ENCODE measurements at places on chromosomes 2 and 18.

DNA sequence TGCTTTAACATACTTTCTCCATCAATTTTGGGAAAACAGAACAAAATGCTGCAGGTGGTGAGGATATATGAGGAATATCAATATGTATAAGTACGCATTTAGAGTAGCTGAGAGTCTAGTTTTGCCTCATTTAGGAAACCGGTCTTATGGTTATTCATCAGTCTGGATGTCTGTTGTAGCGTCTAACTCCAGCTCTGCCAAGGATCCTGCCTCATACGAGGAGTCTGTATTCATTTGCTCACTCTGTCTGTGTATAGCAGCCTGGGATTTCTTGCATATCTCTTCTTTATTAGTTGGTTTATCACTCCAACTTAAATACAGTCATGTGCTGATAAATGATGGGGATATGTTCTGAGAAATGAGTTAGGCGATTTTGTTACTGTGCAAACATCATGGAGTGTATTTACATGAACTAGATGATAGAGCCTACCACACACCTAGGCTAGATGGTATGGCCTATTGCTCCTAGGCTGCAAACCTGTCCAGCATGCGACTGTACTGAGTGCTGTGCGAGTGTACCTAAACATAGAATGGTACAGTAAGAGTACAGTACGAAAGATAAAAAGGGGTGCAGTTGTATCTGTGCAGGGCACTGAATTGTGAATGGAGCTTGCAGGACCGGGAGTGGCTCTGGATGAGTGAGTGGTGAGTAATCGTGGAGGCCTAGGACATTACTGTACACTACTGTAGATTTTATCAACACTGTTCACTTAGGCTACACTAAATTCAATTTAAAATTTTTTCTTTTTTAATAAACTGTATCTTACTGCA, 148.1 kb downstream of the ZNF407 start:
- peak; percentile 44 for DNase-seq

DNA sequence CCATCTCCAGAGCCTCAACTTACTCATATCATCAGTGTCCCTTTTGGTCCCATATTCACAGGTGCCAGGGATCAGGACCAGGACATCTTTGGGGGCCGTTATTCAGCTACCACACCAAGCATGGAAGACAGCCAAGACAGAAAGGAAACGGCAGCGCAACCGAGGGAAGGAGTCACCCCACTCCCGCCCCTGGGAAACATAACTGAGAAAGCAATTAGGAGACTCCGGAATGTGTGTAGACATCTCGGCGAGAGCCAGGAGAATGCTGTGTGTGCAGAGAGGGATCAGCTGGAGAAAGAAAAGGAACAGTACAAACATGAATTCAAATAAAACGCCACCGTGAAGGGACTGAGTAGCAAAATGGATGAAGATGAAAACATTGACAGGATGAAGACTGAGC, 13.4 kb upstream of the BOK start:
- no peak for DNase-seq

GRCh38 chr2:151756820-151757219, 22.5 kb upstream of the NEB start:
- DNase-seq = no peak

DNA sequence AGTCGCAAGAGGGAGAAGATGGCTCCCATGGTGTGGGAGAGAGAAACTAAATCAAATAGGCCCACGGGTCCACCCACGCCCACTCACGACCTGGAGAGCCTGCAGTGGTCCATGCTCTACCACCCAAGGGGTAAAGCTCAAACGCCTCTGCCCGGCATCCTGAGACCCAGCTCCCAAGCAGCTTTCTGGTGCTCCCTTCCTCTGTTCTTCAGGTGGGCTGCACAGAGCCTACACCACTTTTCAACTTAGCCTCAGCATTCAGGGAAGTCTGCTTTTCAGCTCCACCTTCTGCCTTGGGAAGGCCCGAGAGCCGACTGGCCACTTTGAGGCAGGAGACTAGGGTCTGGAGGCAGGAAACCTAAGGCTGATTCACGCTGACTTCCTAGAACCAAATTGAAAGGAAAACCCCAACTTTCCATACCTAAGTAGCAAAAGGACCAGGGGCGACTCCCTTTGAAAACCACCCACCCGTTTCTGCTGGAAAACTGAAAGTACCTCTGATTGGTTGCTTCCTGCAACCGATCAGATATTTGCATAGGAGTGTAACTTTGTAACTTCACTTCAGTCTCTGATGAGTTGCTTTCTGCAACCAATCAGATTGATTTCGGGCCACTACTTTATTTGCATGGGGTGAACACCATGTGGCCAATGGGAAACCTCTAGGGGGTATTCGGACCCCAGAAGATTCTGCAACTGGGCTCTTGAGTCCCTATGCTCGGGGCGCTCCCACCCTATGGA, 26.8 kb upstream of the SPATA3 start:
- DNase-seq = no peak

DNA sequence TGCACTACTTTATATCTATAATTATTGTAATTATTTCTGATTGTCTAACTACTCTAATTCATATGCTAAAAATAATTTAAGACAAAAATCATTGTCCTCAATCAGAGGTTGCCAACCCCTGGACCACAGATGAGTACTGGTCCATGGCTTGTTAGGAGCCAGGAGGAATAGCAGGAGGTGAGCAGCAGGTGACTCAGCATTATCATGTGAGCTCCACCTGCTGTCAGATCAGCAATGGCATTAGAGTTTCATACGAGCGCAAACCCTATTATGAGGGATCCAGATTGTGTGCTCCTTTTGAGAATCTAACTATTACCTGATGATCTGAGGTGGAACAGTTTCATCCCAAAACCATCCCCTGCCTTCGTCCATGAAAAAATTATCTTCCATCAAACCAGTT, 1434.4 kb downstream of the LRP1B start:
- DNase-seq = no peak

DNA sequence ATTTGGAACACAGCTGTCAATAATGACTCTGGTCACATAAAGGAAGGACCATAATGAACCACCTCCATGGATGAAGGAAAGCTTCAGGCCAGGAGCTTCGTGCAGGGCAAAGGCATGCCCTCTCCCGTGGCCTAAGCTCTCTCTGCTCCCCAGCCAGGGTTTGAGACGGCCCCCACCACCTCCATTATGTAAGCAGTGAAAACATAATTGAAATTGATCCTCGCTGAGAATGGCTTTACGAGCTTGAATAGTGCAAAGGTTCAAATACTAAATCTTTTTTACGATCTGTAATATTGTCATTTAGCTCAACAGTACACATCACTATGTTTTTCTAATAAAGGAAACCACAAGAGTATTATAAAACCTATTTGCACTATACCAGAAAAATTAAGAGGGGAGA, 5.2 kb upstream of the EDAR start:
- no peak for DNase-seq

GRCh38 chr18:48713309-48713708, 174.5 kb downstream of the CTIF start:
- DNase-seq = no peak

DNA sequence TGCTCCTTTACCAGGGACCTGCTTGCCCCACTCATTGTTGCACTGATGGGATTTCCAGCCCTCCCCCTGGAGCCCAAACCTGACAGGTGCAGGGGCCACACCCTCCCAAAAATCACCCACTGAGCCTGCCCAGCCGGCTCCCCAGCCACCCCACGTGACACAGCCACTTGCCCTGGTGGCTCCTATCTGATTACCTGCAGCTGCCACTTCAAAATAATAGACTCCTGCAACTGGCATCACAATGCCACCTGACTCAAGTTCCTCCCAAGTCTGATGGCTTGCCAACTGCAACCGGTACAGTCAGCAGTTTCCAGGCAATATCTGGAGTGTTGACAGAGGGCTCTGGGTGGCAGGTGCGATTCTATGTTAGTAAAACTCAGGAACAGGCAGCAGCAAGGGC, 66.2 kb downstream of the CRACDL start:
- DNase-seq = peak; percentile 49

DNA sequence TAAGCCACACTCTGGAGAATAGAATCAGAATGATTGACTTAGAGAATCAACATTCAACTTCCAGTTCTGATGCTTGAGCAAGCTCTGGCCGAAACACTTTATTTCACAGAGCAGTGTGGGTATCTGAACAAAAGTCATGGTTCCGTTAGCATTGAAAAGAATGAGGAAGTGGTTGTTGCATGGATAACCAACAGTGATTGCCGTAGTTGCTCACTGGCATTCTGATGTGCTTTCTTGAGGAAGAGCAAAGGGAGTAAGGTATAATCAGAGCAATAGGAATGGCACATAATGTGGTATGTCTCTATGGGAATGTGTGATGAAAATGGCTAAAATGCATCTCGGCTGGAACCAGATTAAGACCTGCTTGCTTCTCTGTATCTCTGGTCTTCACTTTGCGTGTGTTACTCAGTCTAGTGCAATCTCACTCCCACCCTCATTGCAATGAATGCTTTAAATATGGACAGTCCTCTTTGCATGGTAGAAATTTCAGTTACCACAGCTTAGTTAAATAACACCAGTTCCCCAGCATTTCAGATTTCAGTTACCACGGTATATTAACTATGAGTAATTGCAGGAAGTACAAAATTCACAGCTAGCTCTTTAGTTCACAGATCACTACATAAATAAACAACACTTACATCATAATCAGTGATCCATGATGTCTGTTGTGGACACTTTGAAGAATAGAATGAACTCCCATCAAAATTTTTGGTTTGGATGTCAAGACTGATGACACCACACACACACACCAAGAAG, 7.8 kb upstream of the RAB12 start:
- DNase-seq = no peak

- no peak for DNase-seq
Observed at GRCh38 chr18:75790111-75790510, 362.6 kb upstream of the SMIM21 start.

DNA sequence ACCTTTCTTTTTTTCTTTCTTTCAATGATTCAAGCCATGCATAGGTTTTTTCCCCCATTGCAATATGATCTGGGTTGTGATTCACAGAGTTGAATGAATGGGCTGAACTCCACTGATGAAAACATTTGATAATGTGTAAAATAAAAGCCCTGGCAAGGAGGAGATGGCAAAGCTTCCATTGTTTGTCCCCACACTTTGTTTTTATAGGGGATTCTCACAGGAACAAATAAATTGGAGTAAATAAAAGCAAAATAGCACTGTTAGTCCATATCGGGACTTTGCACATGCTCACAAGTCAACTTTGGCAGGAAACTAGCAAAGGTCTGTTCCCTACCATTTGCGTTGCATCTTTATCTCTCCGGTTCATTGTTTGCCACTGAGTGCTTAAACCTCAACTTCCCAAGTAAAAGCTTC, 55.7 kb downstream of the MEIS1 start:
- DNase-seq = no peak

DNA sequence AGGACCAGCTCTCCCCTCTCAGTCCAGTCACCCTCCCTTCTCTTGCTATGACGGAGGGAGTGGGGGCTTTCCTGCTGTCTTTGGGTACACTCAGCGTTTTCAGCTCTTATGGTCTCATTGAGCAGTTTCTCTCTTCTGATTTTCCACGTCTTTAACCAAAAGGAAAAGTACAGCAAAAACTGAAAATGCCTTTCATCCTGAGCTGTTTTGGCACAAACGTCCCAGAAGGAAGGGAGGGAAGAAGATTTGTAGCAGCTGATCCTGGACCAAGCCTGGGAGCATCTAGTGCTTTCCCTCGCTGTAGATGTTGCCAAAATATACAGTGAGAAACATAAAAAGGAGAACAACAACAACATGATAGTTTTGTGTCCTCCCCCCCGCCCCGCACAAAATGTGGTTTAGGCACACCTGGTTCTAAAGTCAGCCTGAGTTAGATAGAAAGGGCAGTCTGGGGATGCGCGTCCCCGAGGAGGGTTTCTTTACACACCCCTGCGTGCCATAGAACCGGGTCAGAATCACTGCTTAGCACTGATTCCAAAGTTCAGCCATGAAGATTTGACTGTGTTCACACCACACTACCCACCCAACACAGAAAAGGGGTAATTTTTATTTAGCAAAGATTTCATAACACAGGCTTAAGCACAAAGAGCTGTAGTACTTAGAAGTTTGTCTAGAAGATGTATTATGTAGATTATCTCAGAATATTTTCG, 53.4 kb downstream of the SLC40A1 start:
- DNase-seq = no peak

GRCh38 chr2:123913143-123913735, 111.8 kb upstream of the CNTNAP5 start:
- DNase-seq = no peak

GRCh38 chr2:30257266-30258214, 26.2 kb downstream of the LBH start:
- DNase-seq = no peak

- DNase-seq = no peak
Observed at GRCh38 chr18:72410399-72410798, 133.7 kb downstream of the CBLN2 start.

GRCh38 chr2:226440127-226440918, 359.3 kb downstream of the IRS1 start:
- DNase-seq = no peak

- DNase-seq = no peak
Observed at GRCh38 chr2:1709946-1710560, 34.3 kb downstream of the PXDN start.
